ENCODE measurements at places on chromosomes 4 and X.

DNA sequence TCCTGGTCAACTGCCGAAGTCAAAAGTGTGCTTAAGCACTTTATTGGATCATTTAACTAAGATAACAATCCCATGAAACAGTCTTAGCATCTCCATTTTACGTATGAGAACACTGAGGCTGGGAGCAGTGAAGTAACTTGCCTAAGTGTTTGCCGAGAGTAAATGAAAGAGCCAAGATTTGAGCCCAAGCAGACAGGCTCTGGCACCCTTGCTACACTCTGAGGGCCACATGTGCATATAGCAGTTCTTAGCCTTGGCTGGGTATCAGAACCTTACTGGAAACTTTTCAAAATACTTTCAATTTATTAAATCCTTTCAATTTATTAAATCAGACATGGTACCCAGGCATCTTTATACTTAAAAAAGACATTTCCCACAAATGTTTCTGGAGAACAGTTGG is 225.9 kb downstream of the NR3C2 start:
- DNase-seq = no peak

GRCh38 chr4:186900232-186900900 is 176.7 kb upstream of the FAT1 start:
- no peak for DNase-seq

GRCh38 chrX:10233173-10233572 is 76.4 kb downstream of the CLCN4 start:
- DNase-seq = no peak

- no peak for DNase-seq
Observed at GRCh38 chr4:148868191-148868590, 426.0 kb upstream of the NR3C2 start.

GRCh38 chr4:90127223-90127705 is at the start of gene CCSER1:
Gene CCSER1, plus strand, starts transcription at chr4:90127394.
- peak; percentile 29 for DNase-seq

- no peak for DNase-seq
Observed at GRCh38 chr4:73223258-73223650, 35.3 kb downstream of the ANKRD17 start.

GRCh38 chrX:18855919-18856644 is 127.8 kb downstream of the PHKA2 start:
- no peak for DNase-seq

GRCh38 chr4:102169345-102169744 is 175.9 kb downstream of the SLC39A8 start:
- no peak for DNase-seq

GRCh38 chr4:16775411-16776154 is 122.9 kb downstream of the LDB2 start:
- DNase-seq = no peak

- no peak for DNase-seq
Observed at GRCh38 chr4:70714079-70714887, 7.5 kb upstream of the RUFY3 start.

DNA sequence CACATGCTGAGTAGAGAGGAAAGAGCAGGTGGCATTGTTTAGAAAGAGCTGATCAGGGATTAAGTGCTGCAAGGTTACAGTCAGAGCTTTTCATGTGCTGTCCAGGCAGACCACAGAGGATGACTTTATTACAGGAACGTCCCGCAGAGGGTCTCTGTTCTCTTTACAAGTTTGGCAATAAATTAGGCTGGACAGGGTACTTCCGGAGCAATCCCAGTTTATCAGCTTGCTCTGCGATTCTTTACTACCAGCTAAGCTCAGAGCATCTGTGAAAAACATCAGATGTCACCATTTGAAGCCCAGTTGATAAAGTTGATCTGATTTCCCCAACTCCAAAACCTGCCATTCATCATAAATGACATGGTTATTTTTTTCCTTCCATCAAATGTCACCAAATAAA is 633.1 kb downstream of the NLGN4X start:
- DNase-seq = no peak

DNA sequence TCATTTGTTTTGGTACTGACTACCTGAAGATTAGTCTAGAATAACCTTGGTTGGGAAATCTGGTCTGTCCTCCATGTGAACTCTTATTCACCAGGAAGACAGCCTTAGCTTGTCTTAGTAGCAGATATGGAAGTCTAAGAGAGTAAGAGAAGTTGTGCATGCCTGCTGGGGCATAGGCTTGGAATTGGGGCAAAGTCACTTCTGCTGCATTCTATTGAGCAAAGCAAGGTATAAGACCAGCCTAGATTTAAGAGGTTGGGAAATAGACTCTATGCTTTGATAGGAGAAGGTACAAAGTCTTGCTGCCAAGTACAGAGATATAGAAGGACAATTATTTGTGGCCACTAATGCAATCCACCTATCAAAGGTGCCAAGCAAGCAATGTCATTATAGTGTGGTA is 464.0 kb upstream of the BOD1L1 start:
- DNase-seq = no peak

- no peak for DNase-seq
Observed at GRCh38 chr4:76716658-76717057, 181.3 kb downstream of the SOWAHB start.

DNA sequence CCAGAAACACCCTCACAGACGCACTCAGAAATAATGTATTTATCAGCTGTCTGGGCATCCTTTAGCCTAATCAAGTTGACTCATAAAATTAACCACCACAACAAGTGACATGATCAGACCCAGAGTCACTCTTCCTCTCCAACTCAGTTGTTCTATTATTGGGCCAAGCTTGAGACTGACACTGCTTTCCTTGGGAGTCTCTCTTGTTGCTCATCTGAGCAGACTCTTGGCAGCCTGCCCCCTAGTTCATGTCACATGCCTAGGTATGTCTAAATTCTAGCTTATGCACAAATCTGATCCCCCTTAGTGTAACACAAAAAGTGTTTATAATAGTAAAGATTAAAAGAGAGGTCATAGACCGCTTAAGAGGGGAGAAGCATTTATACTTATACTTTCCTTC is 72.6 kb upstream of the ADAMTS3 start:
- DNase-seq = no peak

DNA sequence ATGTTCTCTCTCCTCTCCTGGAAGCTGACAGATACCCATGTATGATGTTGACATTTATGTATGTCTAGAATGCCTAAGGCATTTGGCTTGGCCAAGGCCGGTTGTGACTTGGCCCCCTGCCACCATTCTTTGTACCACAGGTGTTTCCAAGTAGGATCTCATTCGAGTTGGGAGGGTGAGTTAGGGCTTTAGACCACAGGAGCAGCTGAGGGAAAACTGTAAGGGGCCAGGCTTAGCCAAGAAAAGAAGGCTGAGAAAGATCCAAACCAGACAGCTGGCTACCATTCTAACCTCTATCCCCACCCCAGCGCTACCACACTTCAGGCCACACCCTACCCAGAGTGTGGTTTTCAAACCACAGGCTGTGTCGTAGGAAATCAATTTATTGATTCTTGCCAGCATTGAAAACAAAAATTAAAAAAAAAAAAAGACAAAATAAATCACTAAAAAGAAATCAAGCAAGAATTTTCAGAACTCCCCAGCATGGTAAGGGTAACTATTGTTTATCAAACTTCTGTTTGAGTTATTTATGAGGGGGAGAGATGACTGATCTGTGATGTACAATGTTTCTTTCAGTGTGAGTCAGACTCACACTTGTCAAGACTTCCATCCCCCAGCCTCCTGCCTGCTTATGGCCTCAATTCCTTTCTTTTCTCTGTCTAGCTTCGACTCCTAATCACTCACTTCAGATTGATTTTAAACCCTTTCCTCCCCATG is 9.9 kb downstream of the TMSB4X start:
- DNase-seq = peak; percentile 56

- DNase-seq = no peak
Observed at GRCh38 chrX:155535866-155536265, 76.9 kb downstream of the TMLHE start.

GRCh38 chr4:129080129-129080528 is 13.2 kb downstream of the SCLT1 start:
- DNase-seq = no peak

GRCh38 chr4:63708661-63709060 is 700.6 kb downstream of the TECRL start:
- DNase-seq = no peak

DNA sequence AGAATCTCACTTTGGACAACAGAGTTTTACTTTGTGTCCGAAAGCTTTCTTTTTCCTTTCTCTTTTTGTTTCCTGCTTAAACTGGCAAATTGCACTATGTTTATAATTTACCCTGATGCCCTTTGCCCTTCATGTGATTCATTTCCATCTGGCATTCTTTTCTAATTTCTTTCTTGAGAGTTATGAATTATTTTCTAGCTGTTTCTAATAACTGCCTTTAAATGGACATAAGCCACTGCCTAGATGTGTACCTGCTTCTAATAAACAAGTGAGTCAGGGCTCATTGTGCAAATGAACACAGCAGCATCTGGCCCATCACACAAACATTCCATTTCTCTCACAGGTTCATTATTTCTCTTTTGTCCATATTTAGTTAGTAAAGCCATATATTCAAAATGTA is 242.3 kb upstream of the GPRIN3 start:
- no peak for DNase-seq

GRCh38 chr4:83179205-83179604 is 64.7 kb upstream of the PLAC8 start:
- DNase-seq = no peak

- DNase-seq = no peak
Observed at GRCh38 chr4:86523333-86523732, 70.8 kb upstream of the PTPN13 start.

DNA sequence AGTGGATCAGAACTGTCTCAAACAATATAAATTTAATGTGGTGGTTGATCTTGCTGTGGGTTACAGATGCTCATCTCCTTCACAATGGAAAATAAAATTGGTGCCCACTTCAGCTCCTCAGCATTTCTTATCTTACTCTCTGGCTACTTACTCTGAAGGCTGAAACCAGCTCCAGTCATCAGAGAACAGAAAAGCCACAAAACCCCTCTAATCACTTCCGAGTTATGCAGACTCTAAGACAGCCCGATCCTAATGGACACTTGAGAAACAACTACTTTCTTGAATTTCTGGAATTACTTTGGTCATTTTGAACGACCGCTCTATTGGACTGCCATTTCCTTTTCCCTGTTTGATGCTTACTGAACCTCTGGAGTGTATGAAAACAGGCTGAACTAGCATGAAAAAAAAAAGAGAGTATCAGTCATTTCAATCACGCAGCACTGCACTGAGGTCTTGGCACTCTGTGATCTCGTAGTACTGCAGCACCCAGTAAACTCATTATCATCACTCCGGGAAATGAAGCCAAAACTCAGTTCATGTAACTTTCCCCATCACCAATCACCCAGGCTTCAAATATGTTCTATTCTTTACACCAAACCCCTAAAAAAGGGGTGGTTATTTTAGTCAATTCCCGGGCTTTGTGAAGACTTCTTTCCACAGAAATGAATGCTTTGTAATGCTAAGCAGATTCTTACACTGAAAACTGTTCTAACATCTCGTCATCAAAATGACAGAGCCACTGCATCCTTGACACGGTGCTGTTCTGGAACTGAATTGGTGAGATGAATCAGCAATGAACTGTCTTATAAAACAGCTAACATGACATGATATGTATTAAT is 54.5 kb downstream of the TSPAN5 start:
- DNase-seq = no peak

GRCh38 chrX:133709501-133709900 is 275.9 kb downstream of the GPC3 start:
- no peak for DNase-seq

- no peak for DNase-seq
Observed at GRCh38 chr4:4974727-4975126, 44.5 kb downstream of the CYTL1 start.

DNA sequence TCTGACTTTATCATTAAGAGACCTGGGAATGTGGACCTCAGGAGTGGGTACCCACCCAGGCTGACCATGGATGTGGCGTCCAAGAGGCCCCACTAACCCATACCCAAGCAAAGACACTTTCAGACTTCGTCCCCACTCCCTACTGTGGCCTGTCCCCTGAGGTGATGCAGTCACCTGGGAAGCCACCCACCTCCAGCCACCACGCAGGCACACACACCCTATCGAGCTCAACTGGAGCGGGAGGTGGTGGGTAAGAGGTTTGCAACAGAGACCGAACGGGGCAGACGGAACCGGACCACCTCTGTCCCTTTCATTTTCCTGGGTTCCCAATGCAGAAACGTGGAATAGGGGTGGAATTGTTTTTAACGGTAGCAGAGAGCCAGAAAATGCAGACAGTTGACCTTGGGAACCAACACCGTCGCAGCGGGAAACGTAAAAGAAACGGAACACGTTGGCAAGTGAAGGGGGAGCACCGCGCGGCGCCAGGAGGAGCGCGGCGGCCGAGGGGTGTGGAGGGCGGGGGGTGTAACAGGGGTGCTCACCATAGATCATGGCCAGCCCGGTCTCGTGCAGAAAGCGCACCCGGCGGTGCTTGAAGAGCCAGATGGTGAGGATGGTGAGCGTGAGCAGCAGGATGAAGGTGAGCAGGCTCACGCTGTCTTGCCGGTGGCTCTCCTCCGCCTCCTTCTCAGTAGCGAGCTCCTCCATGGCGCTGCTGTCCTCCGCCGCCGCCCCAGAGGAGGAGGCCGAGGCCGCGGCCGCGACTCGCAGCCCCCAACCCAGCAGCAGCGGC is 559 bp downstream of the SLC9A7 start:
- no peak for DNase-seq

GRCh38 chr4:91961504-91961903 is 342.3 kb upstream of the GRID2 start:
- no peak for DNase-seq

DNA sequence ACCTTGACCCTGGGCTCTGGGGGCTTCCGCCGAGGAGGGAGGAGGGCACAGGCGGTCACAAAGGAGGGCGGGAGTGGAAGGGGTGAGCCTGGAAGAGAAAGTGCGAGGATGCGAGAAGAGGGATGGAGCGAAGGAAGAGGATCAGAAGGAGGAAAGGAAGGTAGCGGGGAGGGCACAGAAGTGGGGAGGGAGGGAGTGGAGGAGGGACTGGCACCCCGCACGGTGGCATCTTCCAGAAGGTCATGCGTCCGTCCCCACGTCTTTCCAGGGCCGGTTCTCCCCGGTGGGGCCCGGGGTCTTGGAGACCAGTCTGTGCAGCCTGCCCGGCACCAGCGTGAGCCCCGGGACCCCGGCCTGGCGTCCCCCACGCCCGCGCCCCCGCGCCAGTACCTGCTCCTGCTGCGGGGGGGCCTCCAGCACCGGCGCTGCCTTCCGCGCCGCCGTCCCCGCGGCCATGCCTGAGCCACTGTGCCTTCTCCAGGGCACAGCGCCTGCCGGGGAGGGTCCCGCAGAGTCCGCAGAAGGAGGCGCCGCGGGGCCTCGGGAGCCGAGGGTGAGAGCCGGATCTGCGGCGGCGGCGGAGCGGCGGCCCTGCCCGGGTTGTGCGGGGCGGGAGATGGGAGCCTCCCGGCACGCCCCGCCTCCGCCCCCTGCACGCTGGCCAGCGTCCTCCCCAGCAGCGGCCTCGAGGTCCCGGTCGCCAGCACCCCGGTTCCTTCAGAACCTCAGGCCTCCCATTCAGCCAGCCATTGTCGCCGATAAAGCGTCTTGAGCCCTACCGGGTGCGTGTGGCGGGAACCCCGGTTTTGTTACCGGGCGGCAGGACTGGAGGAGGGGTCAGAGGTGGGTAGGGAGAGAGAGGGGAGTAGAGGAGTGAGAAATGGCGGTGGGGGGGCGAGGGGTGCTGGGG is at the start of gene RNF175:
Gene RNF175 (minus strand): TSS at position 618 of the 910 bp plus-strand sequence. CDS start 162 bp downstream, at position 456.
- DNase-seq = peak; percentile 37

- DNase-seq = no peak
Observed at GRCh38 chrX:1378306-1378759, 13.6 kb downstream of the SLC25A6 start.
